ENCODE measurements at places on chromosomes 1 and 21. TPM values are rescaled to one million over a fixed set of nuclear protein-coding genes. Genes with fewer than 3 reads are reported as not detected.

GRCh38 chr21:36749935-36750575, 51.1 kb downstream of the SIM2 start:
- H3K4me3 ChIP-seq, result no peak overlapping the region
- H3K36me3 ChIP-seq, result no peaks in the 10 kb centered on the region
- DNase-seq, result no peak
- H3K27me3 ChIP-seq, result no peaks in the 10 kb centered on the region
- H3K27ac ChIP-seq, result no peak overlapping the region
- H3K4me1 ChIP-seq, result no peaks in the 10 kb centered on the region

GRCh38 chr1:162228586-162228985, 148.1 kb downstream of the SPATA46 start:
- H3K27ac ChIP-seq, result no peak overlapping the region
- no peak for DNase-seq
- H3K4me1 ChIP-seq, result peaks cover 2% of the 10 kb centered on the region
- H3K4me3 ChIP-seq, result no peak overlapping the region

DNA sequence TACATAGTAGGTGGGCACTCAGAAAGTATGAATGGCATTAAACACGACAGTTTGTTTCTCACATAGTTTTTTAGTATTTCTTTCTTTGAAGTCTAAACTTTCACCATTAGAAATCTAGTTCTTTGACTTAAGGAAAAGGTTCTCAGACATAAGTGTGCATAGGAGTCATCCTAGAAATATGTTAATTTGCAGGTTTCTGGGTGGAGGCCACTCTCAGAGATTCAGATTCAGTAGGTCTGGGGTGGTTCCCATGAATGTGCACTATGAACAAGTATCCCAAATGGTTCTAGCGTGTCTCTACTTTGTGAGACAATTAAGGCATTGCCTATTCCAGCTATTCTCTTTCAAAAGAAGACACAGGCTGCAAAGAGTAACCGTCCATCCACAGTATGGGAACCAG, 119.3 kb downstream of the NGF start:
- H3K27ac ChIP-seq, result no peak overlapping the region
- H3K4me3 ChIP-seq, result no peak overlapping the region
- no peaks in the 10 kb centered on the region for H3K27me3 ChIP-seq
- DNase-seq, result no peak

Gene MAGI3
- total RNA-seq, result 15.0 TPM

DNA sequence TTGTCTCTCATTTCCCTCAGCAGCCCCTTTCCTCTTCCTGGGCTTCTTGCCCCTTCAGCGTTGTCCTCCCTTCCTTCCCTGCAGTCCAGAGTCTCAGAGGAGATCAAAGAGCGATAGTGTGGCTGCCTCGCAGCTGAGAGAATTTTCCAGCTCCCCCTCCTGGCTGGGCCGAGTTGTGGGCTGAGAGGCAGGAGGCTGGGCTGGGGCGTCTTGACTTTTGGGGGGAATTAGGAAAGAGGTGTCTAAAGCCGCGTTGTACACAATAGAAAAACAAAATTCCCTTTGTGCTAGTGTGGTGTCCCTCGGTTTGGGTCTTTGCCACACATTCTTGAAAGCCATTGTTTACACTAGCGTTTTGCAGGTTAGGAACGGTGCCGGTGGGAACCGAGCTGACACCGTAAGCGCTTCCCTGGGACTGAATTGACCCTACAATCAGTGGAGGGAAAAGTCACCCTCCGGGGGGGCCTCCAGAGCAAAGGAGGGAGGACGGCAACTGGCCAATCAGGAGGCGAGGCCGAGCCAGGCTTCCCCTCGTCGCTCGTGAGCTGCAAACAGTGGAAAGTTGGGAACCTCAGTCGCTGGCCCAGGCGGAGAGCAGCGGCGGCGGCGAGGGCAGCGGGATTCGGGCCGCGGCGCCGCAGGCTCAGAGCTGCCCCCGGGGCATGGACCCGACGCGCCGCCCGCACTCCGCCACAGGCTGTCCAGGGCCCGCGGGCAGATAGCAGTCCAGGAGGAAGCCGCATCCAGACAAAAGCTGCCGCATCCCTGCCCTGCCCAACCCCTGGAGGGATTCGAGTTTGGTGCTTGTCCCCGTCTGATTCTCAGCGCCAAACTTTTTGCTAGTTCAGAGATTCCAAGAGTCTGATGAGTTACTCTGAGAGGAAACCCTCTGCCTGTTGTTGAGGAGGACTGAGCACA, at the start of gene HMCN1:
Gene HMCN1, plus strand, starts transcription at position 574 of the 918 bp plus-strand sequence. CDS start 389 bp downstream, outside the sequence.
- H3K27me3 ChIP-seq, result no peaks in the 10 kb centered on the region
- peak; percentile 93 for DNase-seq
- peak within 1 kb of the TSS; percentile 90 for H3K27ac ChIP-seq

- no peak overlapping the region for H3K27ac ChIP-seq
- DNase-seq, result no peak
- no peaks in the 10 kb centered on the region for H3K27me3 ChIP-seq
- no peaks in the 10 kb centered on the region for H3K4me1 ChIP-seq
Measured at GRCh38 chr1:41813226-41813625, 105.5 kb downstream of the HIVEP3 start.

- peaks cover 7% of the 10 kb centered on the region for H3K4me1 ChIP-seq
- H3K27ac ChIP-seq, result peak overlapping the region; percentile 99
- no peaks in the 10 kb centered on the region for H3K27me3 ChIP-seq
- H3K36me3 ChIP-seq, result no peaks in the 10 kb centered on the region
- DNase-seq, result peak; percentile 86
Measured at GRCh38 chr1:59150577-59151386, 146.1 kb upstream of the FGGY start.

GRCh38 chr21:16422702-16423101, 692.9 kb downstream of the USP25 start:
- no peak overlapping the region for H3K4me3 ChIP-seq
- no peak overlapping the region for H3K27ac ChIP-seq
- no peak for DNase-seq
- H3K27me3 ChIP-seq, result no peaks in the 10 kb centered on the region

DNA sequence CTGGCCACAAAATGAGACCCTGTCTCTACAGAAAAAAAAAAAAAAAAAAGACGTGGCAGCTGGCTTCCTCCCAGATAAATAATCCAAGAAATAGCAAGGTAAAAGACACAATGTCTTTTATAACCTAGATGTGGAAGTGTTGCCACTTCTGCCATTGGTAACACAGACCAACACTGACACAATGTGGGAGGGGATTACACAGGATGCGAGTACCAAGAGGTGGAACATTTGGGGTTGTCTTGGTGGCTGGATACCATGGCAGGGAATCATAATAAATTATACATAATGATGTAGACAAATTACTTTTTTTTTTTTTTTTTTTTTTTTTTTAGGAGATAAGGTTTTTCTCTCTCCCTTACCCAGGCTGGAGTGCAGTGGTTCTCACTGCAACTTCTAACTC, 6.0 kb upstream of the NEXN start:
- H3K4me3 ChIP-seq, result no peak overlapping the region
- no peaks in the 10 kb centered on the region for H3K27me3 ChIP-seq
- DNase-seq, result no peak
- no peak overlapping the region for H3K27ac ChIP-seq

Gene ALPL
- total RNA-seq, result 22.3 TPM

Gene EFNA3
- 1.8 TPM for total RNA-seq

- no peak for DNase-seq
- H3K4me1 ChIP-seq, result no peaks in the 10 kb centered on the region
- no peaks in the 10 kb centered on the region for H3K27me3 ChIP-seq
- H3K36me3 ChIP-seq, result no peaks in the 10 kb centered on the region
- no peak overlapping the region for H3K4me3 ChIP-seq
Measured at GRCh38 chr21:34988139-34988538, 61.0 kb downstream of the RUNX1 start.

DNA sequence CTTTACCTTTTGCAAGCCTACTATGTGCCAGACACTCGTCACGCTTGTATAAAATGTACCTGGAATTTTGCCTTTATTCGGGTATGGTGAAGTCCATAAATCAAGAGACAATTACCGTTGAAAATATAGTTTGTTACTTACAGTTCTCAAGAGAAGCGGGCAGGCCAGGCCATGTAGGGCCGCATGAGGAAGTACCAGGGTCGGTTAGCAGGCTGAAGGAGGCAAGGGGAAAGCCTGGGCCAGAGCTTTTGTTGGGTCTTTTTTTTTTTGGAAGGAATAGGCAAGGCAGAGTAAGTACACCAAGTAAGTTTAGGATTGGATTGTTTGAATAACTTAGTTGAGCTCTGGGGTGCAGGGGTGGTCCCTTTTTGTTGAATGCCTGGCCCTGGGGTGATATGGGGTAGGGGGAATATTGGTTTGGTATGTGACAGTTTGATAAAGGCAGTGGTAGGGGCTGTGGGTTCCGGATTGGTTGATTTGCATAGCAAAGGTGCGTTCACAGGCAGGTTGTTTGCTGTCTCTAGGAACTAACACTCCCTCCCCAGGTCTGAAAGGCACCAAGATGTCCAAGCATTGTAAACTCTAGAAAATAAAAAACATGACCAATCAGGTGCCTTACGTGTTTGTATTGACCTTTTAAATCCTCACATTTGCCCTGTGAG, 80.7 kb downstream of the KAZN start:
- no peaks in the 10 kb centered on the region for H3K36me3 ChIP-seq
- H3K27me3 ChIP-seq, result no peaks in the 10 kb centered on the region
- H3K4me3 ChIP-seq, result no peak overlapping the region

GRCh38 chr1:12669529-12670068, 25.7 kb downstream of the AADACL4 start:
- no peak overlapping the region for H3K27ac ChIP-seq
- no peaks in the 10 kb centered on the region for H3K36me3 ChIP-seq

GRCh38 chr1:17437580-17438317, 1.7 kb downstream of the RCC2 start:
- peak overlapping the region; percentile 84 for H3K4me3 ChIP-seq
- no peaks in the 10 kb centered on the region for H3K36me3 ChIP-seq
- H3K27ac ChIP-seq, result no peak overlapping the region
- no peaks in the 10 kb centered on the region for H3K27me3 ChIP-seq
- H3K4me1 ChIP-seq, result no peaks in the 10 kb centered on the region

Gene NFASC
- total RNA-seq, result 36.2 TPM

Gene SLC45A1
- 5.4 TPM for total RNA-seq

DNA sequence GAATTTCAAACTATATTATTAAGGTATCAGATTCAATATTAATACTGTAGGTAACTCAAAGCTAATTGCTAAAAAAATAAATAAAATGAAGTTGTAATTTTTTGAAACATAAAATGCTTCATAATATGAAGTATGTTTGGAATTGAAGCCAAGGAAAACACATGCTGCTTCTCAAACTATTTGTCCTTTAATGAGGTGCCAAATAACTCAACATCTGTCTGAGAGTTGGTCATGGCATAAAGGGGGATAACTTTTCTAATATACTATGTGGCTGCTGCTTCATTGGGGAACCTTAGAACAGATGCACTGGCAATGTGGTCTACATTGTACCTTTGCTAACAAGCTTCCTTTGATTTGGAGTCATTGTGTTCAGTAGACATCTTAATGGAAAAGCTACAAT, 96.7 kb downstream of the PDE4B start:
- no peak overlapping the region for H3K4me3 ChIP-seq
- H3K27me3 ChIP-seq, result no peaks in the 10 kb centered on the region
- H3K4me1 ChIP-seq, result no peaks in the 10 kb centered on the region
- no peak for DNase-seq
- no peak overlapping the region for H3K27ac ChIP-seq

- H3K27me3 ChIP-seq, result no peaks in the 10 kb centered on the region
- H3K4me3 ChIP-seq, result no peak overlapping the region
- H3K4me1 ChIP-seq, result no peaks in the 10 kb centered on the region
- DNase-seq, result no peak
Measured at GRCh38 chr1:38656726-38657125, 202.8 kb downstream of the RRAGC start.

Gene SPRR1A
- not detected for total RNA-seq

Gene GBP3
- 47.8 TPM for total RNA-seq

GRCh38 chr1:1198423-1199140, 7.8 kb downstream of the TNFRSF18 start:
- H3K4me3 ChIP-seq, result no peak overlapping the region
- no peaks in the 10 kb centered on the region for H3K36me3 ChIP-seq
- H3K4me1 ChIP-seq, result no peaks in the 10 kb centered on the region
- no peak overlapping the region for H3K27ac ChIP-seq

GRCh38 chr21:18007121-18007520, 188.0 kb upstream of the C21orf91 start:
- H3K4me1 ChIP-seq, result no peaks in the 10 kb centered on the region
- H3K27me3 ChIP-seq, result no peaks in the 10 kb centered on the region
- no peak overlapping the region for H3K27ac ChIP-seq
- no peak for DNase-seq
- H3K36me3 ChIP-seq, result no peaks in the 10 kb centered on the region

DNA sequence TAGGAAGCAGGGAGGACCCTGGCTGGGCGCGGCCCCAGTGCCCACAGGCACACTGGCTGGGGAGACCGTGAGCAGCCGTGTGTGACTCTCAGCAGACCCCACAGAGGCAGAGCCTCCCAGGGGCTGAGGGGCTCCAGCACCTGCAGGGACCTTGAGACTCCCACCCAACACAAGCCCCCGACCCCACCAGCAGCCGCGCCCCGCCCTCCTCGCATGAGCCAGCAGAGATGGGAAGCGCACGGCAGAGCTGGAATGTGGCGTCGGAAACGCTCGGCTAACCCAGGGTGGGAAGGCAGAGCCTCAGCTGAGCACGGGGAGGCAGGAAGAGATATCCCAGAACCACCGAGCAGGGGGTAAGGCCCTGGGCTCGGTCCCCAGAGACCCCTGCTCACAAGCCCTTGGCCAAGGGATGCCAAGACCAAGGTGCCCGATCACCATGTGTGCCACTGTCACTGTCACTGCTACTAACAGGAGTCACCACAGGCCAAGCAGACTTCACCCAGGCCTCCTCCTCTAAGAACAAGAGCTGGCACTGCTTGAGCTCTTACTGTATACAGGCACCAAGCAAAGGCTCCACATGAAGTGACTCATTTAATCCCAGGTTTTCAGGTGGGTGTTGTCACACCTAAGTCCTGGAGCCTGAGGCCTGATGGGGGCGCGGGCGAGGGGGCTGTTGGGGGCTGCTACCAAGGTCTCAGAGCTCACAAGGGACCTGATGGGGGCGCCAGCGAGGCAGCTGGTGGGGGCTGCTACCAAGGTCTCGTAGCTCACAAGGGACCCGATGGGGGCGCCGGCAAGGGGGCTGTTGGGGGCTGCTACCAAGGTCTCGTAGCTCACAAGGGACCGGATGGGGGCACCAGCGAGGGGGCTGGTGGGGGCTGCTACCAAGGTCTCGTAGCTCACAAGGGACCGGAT, 20.1 kb downstream of the MEGF6 start:
- no peak for DNase-seq
- H3K4me3 ChIP-seq, result no peak overlapping the region
- no peaks in the 10 kb centered on the region for H3K36me3 ChIP-seq
- no peaks in the 10 kb centered on the region for H3K27me3 ChIP-seq
- no peaks in the 10 kb centered on the region for H3K4me1 ChIP-seq

- H3K4me1 ChIP-seq, result no peaks in the 10 kb centered on the region
- no peaks in the 10 kb centered on the region for H3K27me3 ChIP-seq
- DNase-seq, result peak; percentile 58
- H3K27ac ChIP-seq, result no peak overlapping the region
- no peaks in the 10 kb centered on the region for H3K36me3 ChIP-seq
Measured at GRCh38 chr1:167617153-167618147, 12.6 kb upstream of the RCSD1 start.

Data from aorta (tissue), 5 donors.